Hematopoietic multipotent progenitor cell treated with erythropoietin and hydrocortisone succinate and interleukin-3 and kit ligand, for 17 days (in vitro differentiated cells): ENCODE measurements at places on chromosomes 5 and 9.
A peak's percentile ranks its signal among the peaks of the same experiment; 100 is the strongest.

GRCh38 chr9:124449381-124450151, 685 bp upstream of the ADGRD2 start:
- DNase-seq: no peak

- no peak for DNase-seq
These were observed 41.6 kb downstream of the SPIN1 start for GRCh38 chr9:88429595-88430430.

- no peak for DNase-seq
These were observed 144.6 kb upstream of the NMUR2 start for GRCh38 chr5:152549709-152550108.

GRCh38 chr5:111707630-111708164, 49.3 kb downstream of the NREP start:
- no peak for DNase-seq

- DNase-seq: no peak
These were observed 40.8 kb downstream of the CTSL start for GRCh38 chr9:87766697-87767096.

GRCh38 chr9:121725008-121725775, 73.8 kb downstream of the DAB2IP start:
- DNase-seq: no peak

- peak; percentile 21 for DNase-seq
These were observed 10.5 kb downstream of the CDHR2 start for GRCh38 chr5:176559683-176560082.

- DNase-seq: no peak
These were observed 68.0 kb downstream of the HINT1 start for GRCh38 chr5:131096774-131097710.

GRCh38 chr9:137127301-137128157, 11.4 kb upstream of the GRIN1 start:
- peak; percentile 70 for DNase-seq

GRCh38 chr9:22044583-22044982, 35.5 kb upstream of the CDKN2B start:
- no peak for DNase-seq

GRCh38 chr9:91220021-91220420, 141.7 kb downstream of the AUH start:
- DNase-seq: no peak

DNA sequence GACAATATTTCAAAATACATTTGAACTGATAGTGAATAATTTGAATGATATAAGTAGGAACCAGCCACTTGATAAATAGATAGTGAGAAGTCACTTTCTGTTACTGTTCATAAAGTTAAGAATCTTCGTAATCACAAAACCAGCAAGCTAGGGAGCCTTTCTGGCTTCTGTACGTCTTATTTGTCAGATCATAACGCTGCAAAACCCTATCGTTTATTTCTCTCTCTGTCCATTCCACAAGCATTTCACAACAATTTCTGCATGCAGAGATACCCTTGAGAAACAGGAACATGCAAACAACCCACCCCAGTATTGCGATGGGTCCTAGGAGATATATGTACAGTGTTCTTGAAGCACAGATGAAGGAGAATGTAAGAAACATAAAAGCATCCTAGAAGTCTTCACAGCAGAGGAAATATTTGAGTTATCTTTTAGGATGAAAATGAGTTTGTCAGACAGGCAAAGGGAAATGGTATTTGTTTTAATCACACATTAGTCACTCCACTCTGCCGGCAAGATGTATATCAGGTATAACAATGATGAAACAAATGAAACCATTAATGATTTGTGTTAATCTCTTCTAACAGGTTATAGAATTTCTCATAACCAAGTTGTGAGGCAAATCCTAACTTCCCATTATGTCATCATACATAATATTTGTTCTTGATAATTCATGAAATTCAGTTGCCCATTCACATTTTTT, 668.7 kb upstream of the FTMT start:
- no peak for DNase-seq

DNA sequence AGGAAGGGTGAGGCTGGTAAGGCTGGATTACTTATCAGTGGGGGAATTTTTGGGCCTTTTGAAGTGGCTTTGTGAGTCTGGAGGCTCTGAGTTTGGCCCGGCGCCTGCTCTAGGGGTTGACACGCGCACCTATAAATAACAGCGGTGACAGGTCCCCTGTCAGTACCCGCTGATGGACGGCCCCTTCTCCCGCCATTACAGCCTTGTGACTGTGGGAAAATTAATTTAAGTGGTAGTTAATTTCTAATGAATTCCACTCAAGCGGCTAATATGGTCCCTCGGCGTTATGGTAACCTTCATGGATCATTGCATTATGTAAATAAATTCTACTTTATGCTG, 16.5 kb downstream of the MRPL36 start:
- no peak for DNase-seq

GRCh38 chr9:38294220-38294960, 98.1 kb upstream of the ALDH1B1 start:
- no peak for DNase-seq

DNA sequence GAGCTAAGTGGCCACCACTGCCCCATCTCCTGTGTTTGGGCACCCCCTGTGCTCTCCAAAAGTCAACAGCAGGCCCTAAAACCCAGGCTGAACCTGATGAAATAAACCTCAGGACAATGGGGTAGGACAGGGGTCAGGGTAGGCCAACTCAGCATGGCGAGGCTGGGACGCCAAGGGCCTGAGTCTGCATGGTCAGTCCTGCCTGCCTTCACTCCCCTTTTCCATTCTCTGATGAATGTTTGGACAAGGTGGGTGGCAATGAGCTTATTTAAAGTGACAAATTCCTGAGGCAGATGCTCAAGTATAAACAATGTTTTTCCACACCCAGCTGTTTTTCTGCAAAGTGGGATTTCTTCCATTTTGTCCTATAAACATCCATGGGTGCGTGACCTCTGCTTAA, 47.2 kb upstream of the CXCL14 start:
- DNase-seq: no peak

GRCh38 chr9:75170898-75171360, 82.6 kb downstream of the OSTF1 start:
- DNase-seq: no peak

GRCh38 chr9:78879324-78880100, 582.6 kb downstream of the PSAT1 start:
- DNase-seq: no peak

- no peak for DNase-seq
These were observed 67.7 kb downstream of the ABCA1 start for GRCh38 chr9:104860263-104860662.

- no peak for DNase-seq
These were observed 20.1 kb upstream of the NOTCH1 start for GRCh38 chr9:136565715-136566552.

GRCh38 chr5:116944183-116944582, 369.6 kb upstream of the SEMA6A start:
- DNase-seq: no peak

DNA sequence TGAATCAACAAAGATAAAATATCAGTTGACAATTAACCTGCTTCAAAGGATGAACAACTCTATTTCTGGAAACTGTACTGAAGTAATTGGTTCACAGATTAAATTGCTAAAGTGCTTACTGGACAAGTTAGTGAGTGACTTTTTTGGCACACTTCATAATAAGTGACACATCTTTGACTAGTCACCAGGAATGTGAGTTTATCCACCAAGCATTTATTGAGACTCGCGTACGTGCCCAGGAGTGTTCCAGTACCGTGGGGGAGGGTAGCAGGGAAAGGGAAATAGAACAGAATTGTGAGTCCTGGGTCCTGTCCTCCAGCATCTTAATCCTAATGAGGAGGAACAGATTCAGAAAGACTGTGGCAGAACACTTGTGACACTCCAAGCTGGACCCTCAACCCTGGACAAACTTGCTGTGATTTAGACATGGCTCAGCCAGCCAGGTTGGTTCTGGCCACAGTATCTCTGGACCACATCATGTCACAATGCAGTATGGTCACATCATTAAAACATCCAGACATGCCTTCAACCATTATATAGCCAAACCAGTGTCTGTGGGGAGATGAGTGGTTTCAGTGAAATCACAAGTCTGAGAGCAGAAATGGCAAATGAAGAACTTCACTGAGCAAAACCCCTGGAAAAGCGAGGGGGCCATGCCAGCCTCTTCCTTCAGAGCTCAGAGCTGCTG, 623.1 kb downstream of the BNC2 start:
- DNase-seq: no peak

DNA sequence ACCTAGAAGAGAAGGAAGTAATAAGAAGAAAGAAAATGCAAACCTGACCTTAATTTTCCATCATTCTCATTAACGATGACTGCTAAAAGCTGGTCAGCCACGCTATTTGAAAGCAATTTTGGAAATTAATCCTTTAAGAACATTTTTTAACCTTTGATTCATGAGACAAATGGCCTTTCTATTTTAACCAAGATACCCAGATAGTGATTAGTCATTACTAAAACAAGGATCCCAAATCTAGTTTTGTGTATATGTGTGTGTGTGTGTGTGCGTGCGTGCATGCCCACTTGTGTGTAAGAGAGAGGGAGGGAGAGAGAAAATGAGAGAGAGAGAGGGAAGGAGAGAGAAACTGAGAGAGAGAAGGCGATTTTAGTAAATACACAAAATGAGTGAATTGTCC, 329.5 kb downstream of the DEPDC1B start:
- DNase-seq: no peak

- DNase-seq: no peak
These were observed 156.4 kb upstream of the RASEF start for GRCh38 chr9:83219154-83219923.

GRCh38 chr5:57325678-57326397, 152.0 kb downstream of the GPBP1 start:
- no peak for DNase-seq

DNA sequence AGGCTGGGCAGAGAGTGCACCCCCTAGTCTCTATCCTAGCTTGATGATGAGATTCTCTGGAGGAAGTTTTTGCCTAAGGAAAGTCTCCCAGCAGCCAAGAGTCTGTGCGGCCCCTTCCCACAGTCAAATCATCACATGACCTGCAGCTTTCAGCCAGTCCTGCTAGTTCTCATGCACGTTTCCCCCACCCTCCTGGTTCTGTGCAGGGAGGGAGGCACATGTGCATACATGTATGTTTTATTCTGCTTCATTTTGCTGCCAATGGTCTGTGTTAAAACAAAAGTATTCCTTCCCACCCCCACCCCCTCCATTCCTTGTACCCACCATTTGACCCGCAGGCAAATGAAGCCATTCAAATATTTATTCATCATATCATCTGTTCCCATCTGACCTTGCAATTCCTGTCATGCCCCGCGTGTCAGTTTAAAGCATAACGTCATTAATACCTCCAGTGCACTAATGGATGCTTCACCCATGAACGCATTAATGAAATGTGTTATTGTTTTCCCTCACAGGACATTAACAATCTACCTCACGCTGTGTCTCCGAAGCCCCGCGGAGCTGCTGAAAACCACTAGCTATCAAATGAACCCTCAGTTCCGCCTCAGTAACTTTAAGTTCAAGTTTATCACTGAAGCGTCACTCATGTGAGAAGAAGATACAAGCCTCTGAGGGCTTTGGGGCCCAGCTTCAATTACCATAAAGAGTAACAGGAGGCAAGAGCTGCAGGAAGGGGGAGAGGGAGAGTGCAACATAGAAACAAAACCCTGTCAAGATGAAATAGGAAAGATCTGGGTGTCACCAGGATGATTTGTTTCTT, 139.6 kb downstream of the RASEF start:
- no peak for DNase-seq

- no peak for DNase-seq
These were observed 10.1 kb upstream of the NEURL1B start for GRCh38 chr5:172630986-172631385.

- peak; percentile 25 for DNase-seq
These were observed 87.5 kb upstream of the SSBP2 start for GRCh38 chr5:81838307-81838906.

DNA sequence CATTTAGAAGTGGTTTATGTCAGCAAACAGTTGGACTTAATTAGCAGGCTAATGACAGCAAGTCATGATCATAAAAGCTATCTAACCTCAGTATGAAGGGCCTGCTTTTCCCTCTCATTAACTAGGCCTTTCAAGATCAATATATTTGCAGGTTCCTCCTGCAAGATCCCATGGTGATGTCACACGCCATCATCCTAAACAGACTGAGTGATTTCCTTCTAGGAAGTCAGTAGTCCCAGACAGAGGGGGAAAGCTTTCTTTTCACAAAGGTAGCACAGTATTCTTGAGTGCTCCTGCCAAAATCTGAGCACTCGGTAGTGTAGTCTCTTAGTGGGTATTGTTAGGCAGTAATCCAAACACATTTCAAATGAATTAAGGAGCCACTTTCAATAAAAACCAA, 52.5 kb downstream of the UIMC1 start:
- no peak for DNase-seq

DNA sequence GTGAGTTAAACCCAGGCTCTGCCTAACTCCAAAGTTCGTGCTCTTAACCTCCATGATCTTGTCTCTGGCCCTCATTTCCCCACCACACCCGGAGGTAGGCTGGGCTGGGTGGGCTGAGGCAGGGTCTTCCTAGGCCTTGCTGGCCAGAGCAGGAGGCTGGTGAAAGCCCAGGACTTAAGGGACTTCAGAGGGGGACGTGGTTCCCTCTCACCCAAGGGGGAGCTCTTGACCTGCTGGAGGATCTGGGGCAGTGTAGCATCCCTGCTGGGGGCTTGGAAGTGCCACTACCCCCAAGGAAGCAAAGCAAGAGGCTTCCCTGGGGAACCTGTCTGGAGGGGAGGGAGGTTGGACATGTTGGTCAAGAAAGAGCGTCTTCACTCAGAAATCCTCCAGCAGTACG, 14.7 kb downstream of the PITX1 start:
- no peak for DNase-seq

GRCh38 chr5:178672630-178673029, 45.8 kb upstream of the CLK4 start:
- DNase-seq: no peak

DNA sequence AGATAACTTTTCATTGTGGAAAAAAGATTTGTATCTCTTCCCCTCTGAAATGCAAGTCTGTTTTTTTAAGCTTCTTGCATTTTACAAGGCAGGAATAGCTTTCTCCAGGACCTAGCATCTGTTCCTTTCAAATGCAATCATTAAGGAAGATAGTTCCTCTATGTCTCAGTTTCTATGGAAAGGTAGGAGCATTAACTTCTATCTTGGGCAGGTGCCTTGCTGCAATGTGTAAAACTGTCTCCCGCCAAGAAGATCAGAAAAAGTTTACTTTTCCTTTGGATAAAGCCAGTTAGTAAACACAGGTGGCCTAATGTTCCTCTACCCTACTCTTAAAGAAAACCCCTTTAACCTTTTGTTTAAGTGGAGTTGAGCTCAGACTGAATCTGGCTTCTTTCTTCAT, 560.6 kb upstream of the CYLC2 start:
- DNase-seq: no peak

GRCh38 chr5:87252283-87252605, 15.4 kb upstream of the RASA1 start:
- no peak for DNase-seq
